Stimulated activated naive CD4-positive, alpha-beta T cell (primary cell): ENCODE measurements at places on chromosomes 6 and 20.

DNA sequence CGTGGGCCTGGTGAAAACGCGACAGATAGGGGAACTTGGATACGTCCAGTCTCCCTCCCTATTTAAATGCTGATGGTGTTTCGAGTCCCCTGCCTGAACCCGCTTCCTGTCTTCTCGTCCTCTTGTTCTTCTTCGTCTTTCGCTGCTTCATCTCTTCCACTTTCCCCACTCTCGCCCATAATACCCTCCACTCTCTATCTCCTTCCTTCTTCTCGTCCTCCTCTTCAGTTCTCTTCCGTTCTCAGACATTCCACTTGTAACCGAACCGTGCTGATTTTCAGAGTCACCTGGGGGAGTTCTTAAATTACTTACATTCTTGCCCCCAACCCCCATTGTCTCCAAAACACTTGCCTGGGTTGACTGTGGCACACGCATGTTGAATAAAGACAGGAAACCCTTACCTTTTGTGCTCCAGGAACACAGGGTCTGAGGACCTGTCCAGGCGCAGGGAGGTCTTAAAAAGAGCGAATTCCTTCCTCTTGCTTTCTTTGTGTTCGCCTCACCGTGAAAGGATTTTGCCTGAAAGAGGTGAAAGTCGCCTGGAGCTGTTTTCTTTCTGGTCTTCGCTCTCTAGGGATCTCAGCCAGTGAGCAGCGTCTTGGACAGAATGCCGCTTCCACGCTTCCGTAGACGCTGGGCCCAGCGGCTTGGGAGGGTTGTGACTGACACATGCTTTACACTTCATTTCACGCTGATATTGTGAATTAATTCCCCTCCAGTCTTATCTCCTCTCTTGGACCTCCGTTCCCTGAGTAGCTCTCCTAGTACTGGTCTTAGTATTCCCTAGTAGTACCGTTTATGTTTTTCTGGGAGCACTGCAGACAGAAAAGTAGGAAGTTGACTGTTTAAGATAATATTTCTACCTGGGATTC lies 184.0 kb downstream of the GPX5 start:
- DNase-seq: no peak

DNA sequence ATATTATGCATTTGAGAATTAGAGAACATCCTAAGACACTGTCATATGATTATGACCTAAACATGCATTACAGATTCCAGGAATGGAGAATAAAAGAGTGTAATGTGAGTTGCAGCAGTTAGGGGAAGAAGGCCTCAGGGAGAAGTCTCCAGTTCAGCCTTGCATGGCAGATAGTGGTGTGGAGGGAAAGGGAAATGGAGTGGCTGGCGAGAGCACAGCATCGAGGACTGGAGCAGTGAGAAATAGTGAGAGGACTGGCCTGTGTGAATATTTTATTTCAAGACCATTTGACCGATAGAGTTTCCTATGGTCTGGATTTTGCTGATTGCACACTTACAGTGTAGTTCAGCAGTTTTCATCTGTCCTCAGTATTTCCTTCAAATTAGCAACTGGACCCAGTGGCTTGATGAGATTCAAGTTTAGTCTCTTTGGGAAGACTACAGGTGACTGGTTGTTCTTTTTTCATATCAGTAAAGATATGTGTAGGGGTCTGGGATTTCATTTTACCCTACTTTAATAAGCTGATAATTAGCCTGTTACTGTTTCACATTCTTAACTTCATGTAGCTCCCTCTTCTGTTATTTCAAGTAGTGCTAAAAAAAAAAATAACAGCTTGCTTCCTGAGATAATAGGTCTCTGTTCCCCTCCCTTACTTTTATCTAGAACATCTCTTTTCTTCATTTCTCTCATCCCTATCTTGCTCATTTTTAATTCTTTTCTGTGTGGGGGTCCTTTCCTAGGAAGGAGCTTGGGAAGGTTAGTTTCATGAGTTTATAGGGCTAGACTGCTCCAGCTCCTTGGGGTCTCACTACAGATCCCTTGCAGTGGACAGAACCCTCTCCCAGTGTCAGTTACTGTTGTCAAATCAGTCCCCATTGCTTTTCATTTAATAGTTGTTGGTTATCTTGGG lies 27.9 kb downstream of the BLTP3A start:
- DNase-seq: no peak

DNA sequence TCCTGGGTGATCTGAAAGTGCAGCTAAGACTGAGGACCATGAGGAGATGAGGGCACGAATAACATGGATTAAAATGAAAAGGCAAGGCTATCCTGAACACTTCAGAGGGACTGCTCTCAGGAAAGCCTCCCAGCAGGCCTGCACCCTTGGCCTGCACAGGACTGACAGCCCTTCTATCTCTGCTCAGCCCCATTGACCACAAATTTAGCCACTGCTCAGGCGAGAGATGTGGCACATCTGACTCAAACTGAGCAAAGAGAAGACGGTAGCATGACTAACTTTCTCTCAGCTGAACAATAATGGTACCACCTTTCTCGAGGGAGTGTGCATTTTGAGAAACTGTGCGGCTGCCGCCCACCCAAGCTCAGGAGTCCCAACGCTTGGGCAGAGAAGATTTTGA lies 257.5 kb downstream of the ADGB start:
- DNase-seq: no peak

DNA sequence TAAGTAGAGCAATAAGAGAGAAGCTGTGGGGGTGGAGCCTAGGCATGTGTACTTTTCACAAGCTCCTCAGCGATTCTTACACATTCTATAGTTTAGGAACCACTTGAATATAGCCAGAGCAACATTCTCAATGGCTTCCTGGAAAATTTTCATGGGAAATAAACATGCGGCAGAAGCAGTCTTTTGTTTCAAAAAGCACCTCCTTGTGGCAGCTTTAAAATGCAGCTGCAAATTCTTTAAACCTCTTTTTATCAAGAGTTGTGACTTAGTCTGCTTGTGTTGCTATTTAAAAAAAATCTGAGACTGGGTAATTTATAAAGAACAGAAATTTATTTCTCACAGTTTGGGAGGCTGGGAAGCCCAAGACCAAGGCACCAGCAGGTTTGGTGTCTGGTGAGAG lies 23.8 kb downstream of the NKX2-2 start:
- DNase-seq: no peak

DNA sequence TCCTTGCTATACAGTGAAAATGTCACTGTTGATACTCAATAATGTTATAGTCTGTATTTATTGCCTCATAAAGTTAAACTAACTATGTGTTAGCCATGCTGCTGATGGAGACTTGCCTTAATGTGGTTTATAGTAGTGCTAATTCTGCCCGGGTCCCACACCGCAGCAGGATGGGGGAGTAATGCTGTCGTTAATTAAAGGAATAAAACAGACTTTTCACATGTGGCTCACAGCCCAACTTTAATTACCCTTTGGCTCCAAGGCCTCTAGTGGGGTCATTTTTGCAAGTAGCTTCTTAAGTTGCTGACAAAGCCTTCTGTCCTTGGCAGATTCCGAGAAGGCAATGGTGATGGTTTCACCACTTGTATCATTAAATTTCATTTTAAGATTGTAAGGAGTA lies 634.3 kb downstream of the TBC1D32 start:
- DNase-seq: no peak

DNA sequence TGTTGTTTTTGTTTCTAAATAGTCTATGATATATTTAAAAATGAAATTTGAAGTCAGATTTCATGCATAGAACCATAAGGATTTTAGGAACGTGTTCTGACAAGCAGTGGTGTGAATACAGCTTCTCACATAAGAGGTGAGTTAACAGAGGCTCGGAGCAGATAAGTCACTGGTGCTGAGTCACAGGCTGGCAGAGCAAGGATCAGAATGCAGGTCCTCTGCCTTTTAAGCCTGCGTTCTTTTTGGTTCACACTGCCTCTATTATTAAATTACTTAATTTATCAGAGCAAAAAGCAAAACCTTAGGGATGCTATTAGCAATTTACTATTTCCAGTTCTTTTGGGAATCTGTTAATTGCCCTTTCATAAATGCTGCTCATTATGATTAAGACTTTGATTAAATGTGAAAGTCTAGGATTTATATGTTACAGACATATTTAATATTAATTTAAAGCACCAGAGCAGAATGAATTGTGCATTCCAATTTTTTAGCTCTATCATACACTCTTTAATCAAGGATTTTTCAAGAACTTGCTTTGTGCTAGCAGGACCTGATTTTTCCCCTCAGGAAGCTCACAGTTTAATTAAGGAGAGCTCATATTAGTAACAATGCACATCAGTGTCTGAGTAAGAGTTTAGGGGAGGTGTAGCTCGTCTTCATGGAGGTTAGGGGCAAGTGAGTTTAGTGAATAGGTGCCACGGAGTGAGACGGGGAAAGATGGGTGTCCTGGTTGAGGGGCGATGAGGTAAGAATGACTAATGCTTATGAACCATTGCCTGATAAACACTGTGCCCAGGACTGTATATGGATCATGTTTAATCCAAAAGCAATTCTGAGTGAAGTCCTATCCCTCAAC lies 212.7 kb upstream of the AGPAT4 start:
- DNase-seq: no peak

GRCh38 chr6:73713426-73714147 lies 17.6 kb downstream of the CD109 start:
- no peak for DNase-seq

GRCh38 chr20:50930976-50931305 lies 296 bp downstream of the ADNP start:
- DNase-seq: no peak

- no peak for DNase-seq
Measured at GRCh38 chr20:45087097-45087790, 13.7 kb downstream of the KCNS1 start.

DNA sequence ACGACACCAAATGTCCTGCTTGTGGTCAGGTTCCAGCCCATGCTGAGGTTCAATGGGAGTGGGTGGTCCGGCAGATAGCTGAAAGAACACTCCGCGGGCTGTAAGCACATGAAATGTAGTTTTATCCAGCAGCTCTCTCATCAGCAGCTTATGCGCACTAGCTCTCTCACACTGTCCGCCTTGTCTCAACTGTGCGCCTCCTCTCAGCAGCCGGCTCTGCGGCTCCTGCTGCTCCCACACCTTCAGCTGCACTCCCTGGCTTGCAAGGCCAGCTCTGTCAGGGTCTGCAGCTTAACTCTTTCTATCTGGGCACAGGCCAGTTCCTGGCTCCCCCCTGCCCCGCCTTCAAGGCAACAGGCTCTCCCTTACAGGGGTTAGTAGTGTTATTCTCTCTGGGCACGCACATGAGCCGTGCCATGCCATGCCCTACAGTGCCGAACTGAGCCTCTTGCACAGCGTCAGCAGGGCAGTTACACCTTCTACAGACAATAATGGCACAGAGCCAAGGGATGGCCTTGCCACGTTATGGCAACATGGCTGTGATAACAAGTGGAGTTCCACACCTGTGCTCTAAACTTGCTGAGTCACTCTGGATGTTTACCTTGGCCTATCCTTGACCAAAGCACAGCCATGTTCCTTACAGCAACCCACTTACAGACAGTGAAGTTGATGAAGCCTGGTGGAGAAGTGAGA lies 84.0 kb upstream of the LRFN2 start:
- no peak for DNase-seq

DNA sequence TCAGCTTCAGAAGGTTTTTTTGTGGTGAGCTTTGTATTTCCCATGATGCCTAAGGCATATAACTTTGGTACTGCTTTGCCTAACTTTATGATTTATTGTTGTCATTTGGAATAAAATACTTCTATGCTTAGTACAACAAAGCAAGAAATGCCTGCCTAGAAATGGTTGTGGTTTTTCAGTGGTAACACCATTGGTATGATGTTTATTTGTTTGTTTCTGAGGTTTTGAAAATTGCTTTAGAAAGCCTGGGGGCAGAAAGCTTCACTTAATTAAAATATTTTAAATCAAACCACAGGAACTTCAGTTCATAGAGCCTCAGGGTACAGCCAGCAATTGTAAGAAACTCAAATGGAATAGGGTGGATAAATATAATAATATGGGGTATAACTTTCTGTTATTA lies 351.2 kb upstream of the MAP3K7 start:
- DNase-seq: no peak

DNA sequence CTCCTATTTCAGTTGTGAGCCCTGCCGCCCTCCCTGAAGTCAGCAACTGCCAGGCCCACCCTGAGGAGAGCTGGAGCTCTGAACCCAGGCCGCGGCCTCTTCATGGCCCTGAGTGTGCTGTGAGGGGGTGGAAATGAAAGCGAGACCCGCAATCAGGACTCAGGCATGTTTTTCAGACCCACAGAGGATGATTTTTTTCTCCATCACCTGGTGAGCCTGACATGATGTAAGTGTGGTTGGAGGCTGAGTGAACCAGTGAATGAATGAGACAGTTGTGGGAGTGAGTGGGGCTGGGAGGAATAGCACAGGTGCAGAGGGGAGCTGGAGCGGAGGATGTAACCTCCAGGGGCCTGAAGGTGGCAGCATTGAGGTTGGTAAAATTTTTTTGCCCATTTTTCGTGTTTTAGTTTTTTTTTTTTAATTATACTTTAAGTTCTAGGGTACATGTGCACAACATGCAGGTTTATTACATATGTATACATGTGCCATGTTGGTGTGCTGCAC lies 18.3 kb downstream of the RAET1L start:
- DNase-seq: peak; percentile 3

DNA sequence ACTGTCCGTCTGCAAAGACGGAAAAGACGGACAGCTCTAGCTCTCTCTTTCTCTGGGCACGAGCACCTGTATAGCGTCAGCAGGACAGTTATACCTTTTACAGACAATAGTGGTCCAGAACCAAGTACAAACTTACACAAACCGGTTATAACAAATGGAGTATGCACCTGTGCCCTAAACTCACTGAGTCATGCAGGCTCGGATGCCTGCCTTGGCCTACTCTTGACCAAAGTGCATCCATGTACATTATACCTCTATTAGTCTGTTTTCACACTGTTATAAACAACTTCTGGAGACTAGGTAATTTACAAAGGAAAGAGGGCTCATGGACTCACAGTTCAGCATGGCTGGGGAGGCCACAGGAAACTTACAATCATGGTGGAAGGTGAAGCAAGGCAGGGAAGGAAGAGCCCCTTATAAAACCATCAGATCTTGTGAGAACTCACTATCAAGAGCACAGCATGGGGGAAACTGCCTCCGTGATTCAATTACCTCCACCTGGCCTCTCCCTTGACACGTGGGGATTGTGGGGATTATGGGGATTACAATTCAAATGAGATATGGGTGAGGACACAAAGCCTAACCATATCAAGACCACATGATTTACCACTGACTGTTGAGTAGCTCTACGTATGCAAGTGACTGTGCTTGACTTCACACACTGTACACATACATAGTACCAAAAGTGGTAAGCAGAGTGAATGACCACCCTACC lies 23.1 kb downstream of the MAN1A1 start:
- no peak for DNase-seq

DNA sequence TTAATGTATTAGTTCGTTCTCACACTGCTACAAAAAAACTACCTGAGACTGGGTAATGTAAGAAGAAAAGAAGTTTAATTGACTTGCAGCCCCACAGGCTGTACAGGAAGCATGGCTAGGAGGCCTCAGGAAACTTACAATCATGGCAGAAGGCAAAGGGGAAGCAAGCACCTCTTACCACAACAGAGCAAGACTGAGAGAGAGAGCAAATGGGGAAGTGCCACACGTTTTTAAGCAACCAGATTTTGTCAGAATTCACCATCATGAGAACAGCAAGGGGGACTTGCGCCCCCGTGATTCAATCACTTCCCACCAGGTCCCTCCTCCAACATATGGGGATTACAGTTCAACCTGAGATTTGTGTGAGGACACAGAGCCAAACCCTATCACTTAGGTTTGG lies 70.8 kb upstream of the SRSF6 start:
- DNase-seq: no peak

GRCh38 chr6:3357678-3358077 lies 98.9 kb downstream of the PSMG4 start:
- DNase-seq: no peak
